Vagina (tissue), 2 donors: ENCODE measurements at places on chromosomes 5 and 9. TPM values are rescaled to one million over a fixed set of nuclear protein-coding genes. Genes with fewer than 3 reads are reported as not detected.
A peak's percentile ranks its signal among the peaks of the same experiment; 100 is the strongest.

DNA sequence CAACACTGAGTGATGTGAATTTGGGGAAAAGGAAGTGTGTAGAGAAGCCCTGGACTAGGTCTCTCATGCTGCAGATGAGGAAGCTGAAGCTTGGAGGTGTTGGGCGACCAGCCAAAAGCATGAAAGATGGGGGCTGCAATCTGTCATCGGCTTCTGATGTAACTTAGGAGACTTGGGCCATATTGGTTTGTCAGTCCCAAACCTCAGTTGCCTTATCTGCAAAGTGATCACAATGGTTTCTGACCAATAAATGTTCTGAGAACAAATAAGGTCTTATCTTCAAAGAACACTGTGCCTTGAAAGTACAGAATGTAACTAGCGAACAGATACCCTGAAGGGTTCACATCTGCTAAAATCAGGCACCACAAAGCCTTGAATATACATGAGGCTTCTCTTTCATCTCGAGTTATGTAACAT, 198.4 kb upstream of the NR3C1 start:
- DNase-seq: no peak

DNA sequence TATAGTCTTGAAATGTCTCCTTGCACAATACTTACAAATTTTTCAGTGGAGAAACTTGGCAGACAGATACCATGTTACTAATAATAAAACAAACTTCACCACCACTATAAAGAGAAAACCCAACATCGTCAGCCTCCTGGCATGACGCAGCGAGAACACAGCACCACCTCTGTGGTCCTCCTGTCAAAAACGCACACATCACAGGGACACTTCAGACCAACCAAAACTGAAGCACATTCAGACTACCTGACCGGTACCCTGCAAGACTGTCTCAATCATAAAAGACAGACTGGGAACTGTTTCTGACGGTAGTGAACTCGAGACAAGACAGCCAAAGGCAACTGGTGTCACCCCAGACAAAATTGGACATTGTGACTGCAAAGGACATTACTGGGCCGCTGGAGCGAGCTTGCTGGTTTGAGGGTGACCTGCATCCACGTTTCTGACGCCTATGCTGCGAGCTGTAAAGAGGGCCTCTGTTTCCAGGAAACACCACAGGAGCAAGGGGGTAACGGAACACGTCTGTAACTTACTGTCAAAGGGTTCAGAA, 34.4 kb downstream of the NSUN2 start:
- DNase-seq: peak; percentile 64

DNA sequence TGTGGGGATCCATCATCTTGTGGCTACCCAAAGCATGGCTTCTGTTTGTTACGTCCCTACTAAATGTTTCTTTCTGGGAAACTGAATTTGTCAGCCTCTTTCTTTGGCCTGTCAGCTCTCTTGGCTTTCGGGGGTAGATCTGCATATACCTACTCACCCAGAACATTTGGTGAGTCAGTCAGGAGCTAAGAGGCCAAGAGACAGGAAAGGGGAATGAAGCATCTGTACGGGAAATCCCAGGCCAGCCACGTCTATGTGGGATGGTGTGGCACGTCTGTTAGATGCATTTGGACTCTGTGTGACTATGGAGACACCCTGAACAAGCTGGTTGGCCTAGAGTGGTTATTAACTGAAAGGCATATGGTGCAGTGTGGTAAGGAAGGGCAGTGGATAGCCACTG, 58.1 kb downstream of the CDO1 start:
- DNase-seq: no peak

Gene PDZD2
- total RNA-seq: 42.7 TPM

Gene IL4
- not detected for total RNA-seq

Gene GRXCR2
- not detected for total RNA-seq

Gene RHOBTB3
- 43.2 TPM for total RNA-seq

Gene ACOT12
- total RNA-seq: not detected
